ENCODE measurements at places on chromosomes 1 and 21. TPM values are rescaled to one million over a fixed set of nuclear protein-coding genes. Genes with fewer than 3 reads are reported as not detected.

Gene KLHDC8A
- not detected for total RNA-seq

Gene TNNI3K
- not detected for total RNA-seq

Gene KRTAP11-1
- total RNA-seq, result not detected

Gene C1orf185
- not detected for total RNA-seq

Measured in activated B cell treated with CpG ODN at 0.5 μM for 24 hours (primary cell).